ENCODE measurements at places on chromosomes 5 and 9.

GRCh38 chr5:117594166-117594565 lies 1019.5 kb upstream of the SEMA6A start:
- DNase-seq = peak; percentile 18

DNA sequence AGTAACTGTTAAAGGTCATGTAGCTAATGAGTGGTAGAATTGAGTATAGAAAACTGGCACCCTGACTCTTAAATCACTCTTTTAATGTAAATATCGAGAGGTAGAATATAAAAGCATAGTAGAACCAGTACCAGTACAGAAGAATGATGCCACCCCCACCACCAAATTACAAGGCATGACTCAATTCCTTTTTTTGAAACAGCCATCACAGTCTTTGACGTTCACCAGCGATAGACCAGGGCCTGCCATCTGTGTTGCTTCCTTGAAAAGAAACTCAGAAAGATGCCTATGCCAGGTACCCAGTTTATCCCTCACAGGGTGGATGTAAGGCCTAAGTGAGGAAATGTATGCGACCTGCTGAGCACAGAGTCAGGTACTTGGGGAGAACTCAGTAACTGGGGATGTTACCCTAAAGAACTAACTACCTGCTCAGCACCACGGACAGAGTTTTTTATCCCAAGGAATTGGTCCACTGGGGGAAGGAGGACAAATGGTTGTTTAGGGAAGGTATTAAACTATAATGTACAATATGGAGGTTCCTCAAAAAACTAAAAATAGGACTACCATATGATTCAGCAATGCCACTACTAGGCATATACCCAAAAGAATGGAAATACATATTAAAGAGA lies 116.5 kb downstream of the BRINP1 start:
- no peak for DNase-seq

GRCh38 chr5:119333421-119333851 lies 22.4 kb upstream of the TNFAIP8 start:
- no peak for DNase-seq

- no peak for DNase-seq
Observed at GRCh38 chr5:135476615-135477581, 24.7 kb upstream of the TIFAB start.

DNA sequence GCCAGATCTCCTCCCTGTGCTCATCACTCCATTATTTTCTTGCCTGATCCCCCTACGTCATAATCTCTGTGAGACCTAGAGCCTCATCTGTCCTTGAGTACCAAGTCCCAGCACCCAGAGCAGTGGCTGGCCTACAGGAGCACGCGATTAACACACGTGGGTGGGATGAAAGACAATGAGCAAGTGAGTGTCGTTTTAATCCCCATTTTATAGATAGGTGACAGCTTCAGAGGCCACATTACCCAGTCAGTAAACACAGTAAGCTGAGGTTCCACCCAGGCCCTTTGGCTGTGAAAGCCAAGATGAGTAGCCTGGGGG lies 17.3 kb downstream of the TRUB2 start:
- DNase-seq = no peak
